Transverse colon (tissue), 4 donors: ENCODE measurements at places on chromosomes 3 and 15. TPM values are rescaled to one million over a fixed set of nuclear protein-coding genes. Genes with fewer than 3 reads are reported as not detected.

HHLA2 gene
- 226 TPM for total RNA-seq

DUT gene
- total RNA-seq = 45.4 TPM

PSMD6 gene
- total RNA-seq = 18.3 TPM

ITPR1 gene
- total RNA-seq = 50.2 TPM

NPAP1 gene
- total RNA-seq = under 0.01 TPM

LRRN1 gene
- 0.32 TPM for total RNA-seq

FGD5 gene
- 15.9 TPM for total RNA-seq

TRNT1 gene
- 16.1 TPM for total RNA-seq

ROPN1 gene
- 3.0 TPM for total RNA-seq

SH2D7 gene
- 6.0 TPM for total RNA-seq

DRD3 gene
- total RNA-seq = not detected

TOPAZ1 gene
- total RNA-seq = not detected

TRIM42 gene
- total RNA-seq = not detected

LTF gene
- 3.3 TPM for total RNA-seq

GCSAM gene
- not detected for total RNA-seq

MAP1A gene
- total RNA-seq = 6.3 TPM

NRG4 gene
- total RNA-seq = not detected

KLHL6 gene
- total RNA-seq = 0.60 TPM

IL17RE gene
- total RNA-seq = 96.0 TPM

CPNE9 gene
- not detected for total RNA-seq

ACP3 gene
- total RNA-seq = 8.2 TPM
